ENCODE measurements at places on chromosomes 5 and 9.
A peak's percentile ranks its signal among the peaks of the same experiment; 100 is the strongest.

DNA sequence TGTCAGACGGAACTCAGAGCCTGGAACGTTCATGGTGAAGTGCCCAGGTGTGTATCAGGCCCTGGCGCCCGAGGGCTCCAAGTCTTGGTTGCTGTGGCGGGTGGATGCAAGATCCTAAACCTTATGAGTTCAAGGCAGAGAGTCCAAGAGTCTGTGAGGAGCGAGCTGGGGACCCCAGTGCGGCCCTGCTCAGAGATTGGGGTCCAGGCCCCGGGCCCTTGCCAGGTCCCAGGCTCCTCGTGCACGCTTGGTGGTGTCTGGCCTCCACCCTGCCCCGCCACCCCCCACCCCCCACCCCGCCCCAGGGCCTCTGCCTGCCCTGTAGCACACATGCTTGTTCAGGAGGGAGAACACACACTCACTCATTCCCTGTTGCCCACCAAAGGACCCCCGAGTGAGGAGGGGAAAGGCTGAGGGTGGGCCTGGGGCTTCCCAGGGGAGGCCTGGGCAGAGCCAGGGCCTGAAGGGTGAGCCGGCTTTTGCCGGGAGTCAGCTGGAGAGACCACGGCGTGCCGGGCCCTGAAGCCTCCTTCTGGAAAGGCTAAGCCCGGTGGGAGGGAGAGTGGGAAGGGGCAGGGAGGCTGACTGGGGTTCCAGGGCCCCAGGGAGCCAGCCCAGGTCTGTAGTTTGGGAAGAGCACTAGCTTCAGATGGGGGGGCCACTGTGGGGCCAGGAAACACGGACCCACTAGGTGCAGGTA lies 37.1 kb downstream of the FAM163B start:
- DNase-seq = no peak

DNA sequence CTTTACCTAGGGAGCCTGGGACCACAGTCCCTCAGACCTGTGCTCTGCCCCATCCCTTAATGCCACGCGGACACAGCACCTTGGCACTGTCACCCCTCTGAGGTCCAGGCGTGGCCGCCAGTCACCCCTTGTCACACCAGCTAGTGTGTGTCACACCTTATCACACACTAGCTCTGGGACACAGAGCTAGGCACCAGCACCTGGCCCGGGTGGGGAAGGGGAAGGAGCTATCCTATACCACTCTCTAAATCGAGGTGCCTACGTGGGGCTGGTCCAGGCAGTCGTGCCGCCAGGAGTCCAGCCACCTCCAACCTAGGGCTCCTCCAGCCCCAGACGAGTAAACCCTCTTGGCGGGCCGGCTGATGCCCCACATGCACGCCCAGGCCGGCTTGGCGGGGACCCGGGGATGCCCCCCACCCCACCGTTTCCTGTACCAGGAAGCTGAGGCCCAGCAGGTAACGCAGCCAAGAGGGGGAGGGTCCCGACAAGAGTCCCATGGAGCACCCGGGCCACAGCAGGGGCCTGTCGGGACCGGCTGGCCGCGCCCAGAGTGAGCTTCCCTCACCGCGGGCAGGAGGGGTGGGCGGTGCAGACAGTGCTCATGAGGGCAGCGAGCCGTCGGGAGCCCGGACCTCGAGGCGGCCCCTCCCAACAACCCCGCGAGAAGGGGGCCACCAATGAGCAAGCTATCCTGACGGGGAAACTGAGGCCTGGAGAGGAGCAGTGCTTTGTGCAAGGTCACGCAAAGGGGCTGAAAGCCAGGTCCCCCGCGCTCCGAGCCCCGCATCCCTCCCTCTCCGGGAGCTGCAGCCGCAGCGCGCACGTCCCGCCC lies 550 bp downstream of the CORO2A start:
- no peak for DNase-seq

GRCh38 chr9:95188459-95188858 lies 129.1 kb downstream of the FANCC start:
- DNase-seq = no peak

DNA sequence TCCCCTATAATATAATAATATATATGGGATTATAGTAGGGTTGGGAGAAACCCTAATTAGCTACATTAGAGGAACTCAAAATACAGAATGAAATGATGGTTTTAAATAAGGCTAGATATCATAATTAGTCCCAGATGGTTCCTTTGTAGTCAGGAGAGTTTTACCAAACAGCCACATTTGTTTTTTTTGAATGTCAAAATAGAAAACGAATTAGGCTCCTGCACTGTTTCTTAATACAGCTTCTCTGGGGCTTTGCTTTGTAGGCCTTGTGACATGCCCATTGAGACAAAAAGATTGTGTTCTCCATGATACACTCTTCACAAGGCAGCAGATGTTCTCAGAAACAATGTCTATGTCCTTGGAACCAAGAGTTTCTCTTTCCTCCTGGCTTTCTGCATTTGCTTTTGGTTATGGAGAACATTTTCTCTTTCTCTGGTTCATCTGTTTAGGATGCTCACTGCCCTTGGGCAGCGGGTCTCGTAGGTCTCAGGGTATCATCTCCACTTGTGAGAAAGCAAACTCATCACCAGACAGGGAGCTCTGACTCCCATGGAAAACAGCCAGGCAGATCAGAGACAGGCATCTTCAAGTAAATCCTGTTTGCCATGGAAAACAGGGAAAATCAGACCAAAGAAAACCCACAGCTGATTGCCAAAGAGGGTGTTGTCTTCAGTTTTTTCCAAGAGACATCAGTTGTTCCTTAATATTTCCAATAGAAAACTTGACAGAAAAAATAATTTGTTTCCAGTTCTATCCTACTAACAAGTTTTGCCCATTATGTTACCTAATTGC lies 54.1 kb upstream of the RPS23 start:
- no peak for DNase-seq

GRCh38 chr5:93022796-93023447 lies 558.1 kb downstream of the NR2F1-AS1 start:
- DNase-seq = peak; percentile 33

DNA sequence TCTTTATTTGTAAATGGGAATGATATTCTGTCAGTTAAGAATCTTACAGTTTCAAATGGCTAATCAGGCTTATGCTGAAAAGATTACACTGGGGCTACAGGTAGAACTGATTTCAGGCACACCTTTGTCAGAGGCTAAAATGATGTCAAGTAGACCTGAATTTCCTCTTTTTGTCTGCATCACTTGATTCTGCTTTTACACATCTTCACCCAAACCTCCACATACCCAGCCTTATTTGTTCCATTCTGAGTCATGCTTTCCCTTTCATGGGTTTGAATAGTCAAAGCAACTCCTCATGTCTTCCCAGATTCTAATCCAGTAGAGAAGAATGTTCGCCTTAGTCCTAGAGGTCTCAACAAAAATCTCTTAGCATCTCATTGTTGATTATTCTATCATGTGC lies 156.4 kb downstream of the CWC27 start:
- DNase-seq = no peak

GRCh38 chr5:84569307-84569706 lies 184.6 kb upstream of the EDIL3 start:
- no peak for DNase-seq

DNA sequence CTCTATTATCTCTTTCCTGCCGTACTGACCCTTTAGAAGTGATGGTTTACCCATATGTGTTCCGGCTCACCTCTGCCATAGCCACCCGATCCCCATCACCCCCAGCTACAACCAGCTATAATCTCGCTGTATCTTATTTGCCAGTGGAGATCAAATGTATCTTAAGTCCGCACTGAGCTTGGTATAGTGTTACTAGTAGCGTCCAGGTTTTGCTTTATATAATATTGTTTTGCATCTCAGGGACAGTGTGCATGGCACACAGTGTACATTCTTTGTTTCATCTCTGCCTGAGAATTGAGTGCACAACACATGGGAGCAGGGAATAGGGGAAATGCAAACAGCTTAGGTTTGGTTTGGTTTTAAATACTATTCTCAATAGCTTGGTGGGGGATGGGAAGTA lies 135.8 kb upstream of the SNX2 start:
- no peak for DNase-seq

GRCh38 chr9:100472788-100473275 lies at the start of gene TMEFF1:
TSS of gene TMEFF1 (plus strand) at chr9:100473149. CDS start at chr9:100473545, 396 bp downstream.
- peak; percentile 46 for DNase-seq

- no peak for DNase-seq
These were observed 81.5 kb downstream of the LMNB1 start for GRCh38 chr5:126858441-126858840.

- DNase-seq = no peak
These were observed 301.5 kb downstream of the EPB41L4A start for GRCh38 chr5:112117551-112117950.

- peak; percentile 62 for DNase-seq
These were observed 197.8 kb upstream of the NREP start for GRCh38 chr5:111954516-111955395.

- DNase-seq = no peak
These were observed 26.4 kb downstream of the TNFAIP8 start for GRCh38 chr5:119382169-119382568.

DNA sequence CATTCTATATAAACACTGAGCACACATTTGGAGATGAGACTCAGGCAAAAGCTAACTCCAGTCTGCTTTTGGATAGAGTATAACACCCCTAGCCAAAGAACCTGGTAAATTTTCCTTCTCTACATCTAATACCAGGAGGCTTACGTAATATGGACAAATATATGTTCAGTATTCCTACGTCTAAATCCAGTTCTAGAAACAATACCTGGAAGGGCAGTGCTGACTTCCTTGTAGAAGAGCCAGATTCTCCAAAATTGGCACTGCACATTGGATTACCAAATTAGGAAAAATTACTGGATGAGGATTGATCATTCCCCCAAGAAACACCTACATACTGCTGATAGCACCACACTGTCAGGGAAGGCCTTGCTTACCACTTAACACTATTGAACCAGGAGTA lies 247.4 kb downstream of the SAXO1 start:
- DNase-seq = no peak

GRCh38 chr9:108521063-108521590 lies 334.7 kb downstream of the ACTL7B start:
- DNase-seq = peak; percentile 79

GRCh38 chr9:33273266-33273971 lies 8.6 kb downstream of the CHMP5 start:
- DNase-seq = no peak

GRCh38 chr5:56230576-56230975 lies 2.6 kb downstream of the ANKRD55 start:
- DNase-seq = no peak

DNA sequence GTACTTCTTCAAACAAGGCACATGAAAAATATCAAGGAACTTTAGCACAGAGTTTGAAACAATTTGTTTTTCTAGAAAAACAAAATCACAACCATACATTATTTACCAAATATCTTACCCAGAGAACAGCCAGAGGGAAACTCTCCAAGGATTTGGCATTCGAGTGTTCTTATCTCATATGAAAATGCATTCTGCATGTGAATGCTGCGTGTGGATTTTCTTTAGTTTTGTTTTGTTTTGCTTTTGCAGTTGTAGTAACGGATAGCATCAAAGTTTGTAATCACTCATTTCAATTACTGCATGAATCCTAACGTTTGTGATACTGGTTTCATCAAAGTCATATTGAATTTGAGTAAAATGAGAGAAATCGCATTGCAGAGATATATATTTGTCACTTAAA lies 28.0 kb downstream of the ADAMTSL1 start:
- no peak for DNase-seq

DNA sequence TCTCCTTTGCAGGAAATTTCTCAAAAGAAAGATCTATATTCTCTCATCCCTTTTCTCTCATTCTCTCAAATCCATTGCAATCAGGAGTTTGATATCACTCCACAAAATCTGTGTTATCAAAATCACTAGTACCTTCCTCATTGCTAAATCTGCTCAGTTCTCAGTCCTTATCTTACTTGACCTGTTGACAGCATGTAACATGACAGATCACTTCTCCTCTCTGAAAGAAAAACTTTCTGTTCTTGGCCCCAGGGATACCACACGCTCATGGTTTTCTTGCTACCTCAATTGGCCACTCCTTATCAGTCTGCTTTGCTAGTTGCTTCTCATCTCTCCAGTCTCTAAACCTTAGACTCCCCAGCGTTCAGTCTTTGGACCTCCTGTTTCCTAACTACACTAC lies 22.1 kb downstream of the SRP19 start:
- no peak for DNase-seq

DNA sequence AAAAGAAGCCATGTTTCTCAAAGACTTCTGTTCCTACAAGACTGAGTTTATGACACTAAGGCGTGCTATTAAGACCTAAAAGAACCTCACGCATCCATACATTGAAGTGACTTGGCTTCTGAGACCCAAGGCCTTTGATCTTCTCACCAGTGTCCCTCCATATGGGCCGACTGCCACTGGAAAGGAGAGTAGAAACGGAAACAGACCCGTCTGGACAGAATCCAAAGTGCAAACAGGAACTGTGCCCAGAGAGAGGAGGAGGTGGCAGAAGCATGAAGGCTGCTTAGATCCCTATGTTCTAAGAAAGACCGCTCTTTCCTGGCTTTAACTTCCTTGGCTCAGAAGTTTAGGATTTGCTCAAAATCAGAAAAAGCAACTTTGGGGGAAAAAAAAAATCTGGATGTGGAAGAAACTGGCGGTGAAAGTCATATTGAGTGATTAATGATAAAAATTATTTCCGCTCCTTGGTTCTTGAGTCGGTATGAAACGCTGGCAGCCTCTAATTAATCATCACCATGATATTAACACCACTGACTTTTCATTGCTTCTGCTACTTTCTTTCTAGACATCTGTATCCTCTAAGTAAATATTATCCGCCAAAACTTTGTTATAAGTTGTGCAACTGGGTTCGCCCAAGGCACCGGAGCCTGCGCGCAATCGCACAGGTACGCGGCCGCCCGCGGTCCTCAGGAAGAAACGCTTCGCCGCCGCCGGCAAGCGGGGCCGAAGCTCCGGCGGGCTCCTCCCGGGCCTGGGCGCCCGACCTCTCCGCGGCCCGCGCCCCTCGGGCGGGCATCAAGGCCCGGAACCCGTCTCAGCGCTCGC lies 726 bp downstream of the DAP start:
- peak; percentile 73 for DNase-seq

GRCh38 chr9:135222881-135223760 lies 135.7 kb downstream of the OLFM1 start:
- no peak for DNase-seq
